ENCODE measurements at places on chromosomes 1 and 21.

- DNase-seq: peak; percentile 76
Measured at GRCh38 chr21:26070822-26071425, 99.6 kb downstream of the APP start.

- peak; percentile 68 for DNase-seq
Measured at GRCh38 chr1:93061895-93062792, 16.9 kb upstream of the MTF2 start.

- peak; percentile 61 for DNase-seq
Measured at GRCh38 chr1:42730002-42730401, 10.0 kb downstream of the CLDN19 start.

- DNase-seq: peak; percentile 21
Measured at GRCh38 chr1:38073534-38074301, 27.1 kb upstream of the POU3F1 start.

DNA sequence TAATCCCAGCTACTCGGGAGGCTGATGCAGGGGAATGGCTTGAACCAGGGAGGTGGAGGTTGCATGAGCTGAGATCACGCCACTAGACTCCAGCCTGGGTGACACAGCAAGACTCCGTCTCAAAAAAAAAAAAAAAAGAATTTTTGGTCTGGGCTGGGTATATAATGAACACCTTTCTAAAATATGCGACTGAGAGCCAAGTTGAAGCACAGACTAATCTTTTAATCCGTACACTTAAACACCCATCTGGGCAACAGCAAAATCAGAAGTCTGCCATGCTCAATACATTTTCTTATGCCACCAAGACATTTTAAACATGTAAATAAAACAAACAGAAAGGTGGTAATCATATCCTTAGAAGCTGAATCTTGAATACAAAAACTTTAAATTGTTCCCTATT is 31.6 kb upstream of the ABCB10 start:
- DNase-seq: no peak

DNA sequence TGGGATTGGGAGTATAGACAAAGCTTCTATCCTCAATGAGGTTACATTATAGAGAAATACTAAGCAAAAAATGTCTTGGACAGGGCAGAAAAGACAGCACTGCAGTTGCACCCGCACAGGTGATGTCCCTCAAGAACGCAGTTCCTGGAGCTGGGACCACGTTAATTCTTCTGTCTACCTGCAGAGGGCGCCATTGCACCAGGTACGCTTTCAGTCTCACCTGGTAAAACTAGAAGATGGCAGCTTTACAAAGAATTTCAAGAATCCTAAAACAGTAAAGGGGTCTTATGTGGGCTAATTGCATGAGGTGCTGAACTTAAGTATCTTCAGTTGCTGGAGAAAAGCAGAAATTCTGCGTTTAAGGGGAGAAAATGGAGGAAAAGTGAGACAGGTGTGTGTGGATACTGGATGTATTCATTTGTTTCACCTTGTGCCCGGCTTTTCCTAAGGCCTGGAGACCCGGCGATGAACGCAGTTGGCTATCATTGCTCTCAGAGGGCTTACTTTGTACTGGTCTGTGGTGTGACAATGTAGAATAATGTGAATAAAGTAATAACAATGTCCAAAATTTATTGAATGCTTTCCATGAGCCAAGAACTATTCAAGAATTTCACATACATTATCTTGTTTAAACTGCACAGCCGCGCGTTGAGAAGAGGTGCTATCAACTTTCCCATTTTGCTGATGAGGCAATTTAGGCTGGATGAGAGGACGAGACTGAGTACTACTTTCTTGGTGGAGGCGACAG is 276.3 kb upstream of the GREM2 start:
- peak; percentile 76 for DNase-seq

- DNase-seq: no peak
Measured at GRCh38 chr1:154237880-154238506, 17.2 kb downstream of the UBAP2L start.

- no peak for DNase-seq
Measured at GRCh38 chr1:153866045-153866850, 56.5 kb downstream of the GATAD2B start.

DNA sequence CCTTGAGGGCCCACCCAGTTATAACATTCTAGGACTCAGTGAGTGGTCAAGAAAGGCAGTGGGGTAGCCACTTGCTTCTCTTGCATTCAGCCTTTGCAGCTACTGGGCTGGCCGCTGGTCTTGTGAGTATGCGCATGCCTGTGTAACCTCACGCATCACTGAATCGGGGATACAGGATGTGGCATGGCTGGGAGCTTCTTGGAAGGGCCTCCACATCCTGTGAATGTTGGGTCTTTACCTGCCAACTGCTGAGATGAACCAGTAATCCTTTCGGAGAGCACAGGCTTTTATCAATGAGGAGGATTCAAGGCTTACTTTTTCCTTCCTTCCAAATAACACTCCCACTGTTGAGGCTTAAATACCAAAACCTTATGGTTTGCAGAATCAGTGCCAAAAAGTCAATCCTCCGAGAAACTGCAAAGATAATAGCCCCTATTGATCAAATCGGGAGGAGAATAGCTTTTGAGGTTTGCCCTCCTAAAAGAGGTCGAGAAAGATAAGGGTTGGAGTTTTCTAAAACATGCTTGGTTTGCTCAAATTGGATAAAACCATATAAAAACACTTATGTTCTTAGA is 198.9 kb upstream of the UBE2U start:
- peak; percentile 58 for DNase-seq

GRCh38 chr1:121445679-121446078 is 260.9 kb downstream of the SRGAP2C start:
- DNase-seq: no peak

DNA sequence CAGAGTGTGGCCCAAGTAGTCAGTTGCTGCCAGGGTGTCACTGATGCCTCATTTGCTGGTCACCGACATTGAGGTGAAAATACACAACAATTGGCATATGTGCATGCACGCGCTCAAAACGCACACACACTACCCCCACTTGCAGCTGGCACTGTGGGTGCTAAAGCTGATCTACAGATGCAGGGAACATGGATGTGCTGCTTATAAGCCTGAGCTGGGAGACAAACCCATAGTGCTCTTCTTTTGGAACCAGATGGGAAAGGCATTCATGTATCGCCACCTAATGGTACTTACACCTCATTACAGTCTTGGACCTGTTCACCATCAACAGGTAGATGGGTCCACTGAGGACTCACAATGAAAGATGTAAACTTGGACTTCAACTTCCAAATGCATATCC is 70.3 kb upstream of the CAMK1G start:
- peak; percentile 89 for DNase-seq

GRCh38 chr1:51175278-51175677 is 60.8 kb upstream of the RNF11 start:
- peak; percentile 6 for DNase-seq

DNA sequence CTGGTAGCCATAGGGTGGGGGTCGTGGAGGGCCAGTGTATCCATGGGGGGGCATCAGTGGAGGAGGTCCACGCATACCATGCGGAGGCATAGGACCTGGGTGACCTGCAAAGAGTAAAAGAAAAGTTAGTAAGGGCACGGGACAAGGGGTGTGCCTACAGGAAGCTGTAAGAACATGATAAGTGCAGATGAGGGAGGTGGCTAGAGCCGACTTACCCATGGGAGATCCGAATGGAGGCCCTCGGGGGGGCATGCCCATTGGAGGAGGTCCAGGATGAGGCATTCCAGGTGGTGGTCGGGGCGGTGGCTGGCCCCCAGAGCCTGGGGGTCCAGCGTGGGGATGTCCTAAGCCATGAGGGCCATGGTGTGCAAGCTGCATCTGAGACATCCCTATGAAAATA is 4.0 kb downstream of the SF3B4 start:
- DNase-seq: no peak

GRCh38 chr1:162328512-162328911 is 48.1 kb downstream of the SPATA46 start:
- no peak for DNase-seq

DNA sequence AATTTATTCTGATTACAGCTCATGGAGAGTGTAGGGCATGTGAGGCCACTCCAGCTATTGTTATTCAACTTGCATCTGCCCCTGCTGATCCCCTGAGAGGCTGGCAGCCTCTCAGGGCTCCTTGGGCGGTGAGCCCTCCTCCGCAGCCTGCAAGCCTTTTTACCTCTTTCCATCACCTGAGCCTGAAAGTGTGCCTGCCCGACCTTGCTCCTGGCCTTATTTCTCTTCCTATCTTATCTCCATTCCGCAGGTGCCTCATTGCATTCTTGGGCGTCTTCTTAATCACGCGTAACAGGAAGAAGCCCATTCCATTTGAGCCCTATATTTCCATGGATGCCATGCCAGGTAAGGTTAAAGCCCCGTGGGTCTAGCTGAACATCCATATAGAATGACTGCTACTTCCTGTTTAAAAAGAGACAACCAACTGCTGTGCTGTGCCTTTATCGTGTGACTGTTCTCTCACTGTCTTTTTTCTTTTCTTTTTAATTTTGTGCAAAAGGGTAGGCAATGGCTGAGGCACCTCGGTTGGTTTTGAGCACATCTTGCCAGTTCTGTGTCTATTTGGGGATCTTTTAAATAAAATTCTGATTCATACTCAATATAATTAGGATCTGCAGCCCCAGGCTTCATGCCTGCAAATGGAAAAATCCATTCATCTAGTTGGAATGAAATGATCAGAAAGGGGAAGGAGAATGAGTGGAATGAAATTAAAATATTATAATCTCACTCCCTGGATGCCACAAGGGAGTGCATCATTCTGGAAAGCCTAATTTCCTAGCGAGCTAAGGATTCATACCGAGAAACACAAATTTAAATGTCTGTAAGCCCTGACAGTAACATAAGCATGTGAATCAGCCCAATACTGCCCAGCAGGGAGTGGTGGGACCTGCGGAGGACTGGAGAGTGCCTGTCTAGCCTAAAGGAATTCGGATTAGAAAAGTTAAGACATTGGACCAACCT is 38.6 kb upstream of the RCAN3 start:
- DNase-seq: peak; percentile 78

GRCh38 chr1:4868521-4868920 is 214.1 kb downstream of the AJAP1 start:
- no peak for DNase-seq

DNA sequence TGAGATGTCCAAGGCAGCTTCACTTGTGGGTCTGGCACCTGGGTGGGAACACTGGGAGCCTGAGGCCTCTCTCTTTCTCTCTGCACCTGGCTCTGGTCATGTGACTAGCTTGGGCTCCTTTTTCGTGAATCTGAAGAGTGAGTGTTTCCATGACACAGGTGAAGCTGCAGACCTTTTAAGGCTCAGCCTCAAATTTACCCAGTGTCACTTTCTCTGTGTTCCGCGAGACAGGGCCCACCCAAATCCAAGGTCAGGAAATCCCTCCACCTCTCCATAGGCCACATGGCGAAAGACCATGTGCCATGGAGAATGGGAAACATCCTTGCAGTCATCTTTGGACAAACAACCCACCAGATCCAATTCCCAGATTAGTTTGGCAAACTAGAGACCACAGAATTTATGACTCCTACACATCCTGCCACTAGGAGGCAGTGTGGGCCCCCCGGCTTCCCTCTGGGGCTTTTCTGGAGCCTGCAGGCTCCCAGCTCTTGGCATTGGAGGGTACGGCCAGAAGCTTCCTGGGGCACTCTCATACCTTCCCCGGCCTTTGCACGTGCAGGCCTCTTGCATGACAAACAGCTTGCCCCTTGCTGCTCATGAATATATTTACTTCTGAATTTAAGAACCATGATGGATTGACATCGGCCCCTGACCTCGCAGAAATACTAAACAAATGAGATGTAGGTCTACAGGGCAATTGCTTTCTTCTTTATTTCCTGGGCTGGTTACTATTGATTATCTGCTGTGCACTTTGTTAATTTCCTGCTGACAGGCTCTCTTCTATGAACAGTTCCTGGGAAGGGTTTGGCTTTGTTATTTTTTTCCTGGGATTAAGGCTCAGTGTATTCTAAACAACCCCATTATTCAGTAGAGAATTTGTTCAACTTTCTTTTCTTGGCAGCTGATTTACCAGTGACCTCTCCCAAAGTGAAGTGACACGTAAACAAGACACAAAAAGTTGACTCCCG is 180.7 kb downstream of the KAZN start:
- peak; percentile 71 for DNase-seq

DNA sequence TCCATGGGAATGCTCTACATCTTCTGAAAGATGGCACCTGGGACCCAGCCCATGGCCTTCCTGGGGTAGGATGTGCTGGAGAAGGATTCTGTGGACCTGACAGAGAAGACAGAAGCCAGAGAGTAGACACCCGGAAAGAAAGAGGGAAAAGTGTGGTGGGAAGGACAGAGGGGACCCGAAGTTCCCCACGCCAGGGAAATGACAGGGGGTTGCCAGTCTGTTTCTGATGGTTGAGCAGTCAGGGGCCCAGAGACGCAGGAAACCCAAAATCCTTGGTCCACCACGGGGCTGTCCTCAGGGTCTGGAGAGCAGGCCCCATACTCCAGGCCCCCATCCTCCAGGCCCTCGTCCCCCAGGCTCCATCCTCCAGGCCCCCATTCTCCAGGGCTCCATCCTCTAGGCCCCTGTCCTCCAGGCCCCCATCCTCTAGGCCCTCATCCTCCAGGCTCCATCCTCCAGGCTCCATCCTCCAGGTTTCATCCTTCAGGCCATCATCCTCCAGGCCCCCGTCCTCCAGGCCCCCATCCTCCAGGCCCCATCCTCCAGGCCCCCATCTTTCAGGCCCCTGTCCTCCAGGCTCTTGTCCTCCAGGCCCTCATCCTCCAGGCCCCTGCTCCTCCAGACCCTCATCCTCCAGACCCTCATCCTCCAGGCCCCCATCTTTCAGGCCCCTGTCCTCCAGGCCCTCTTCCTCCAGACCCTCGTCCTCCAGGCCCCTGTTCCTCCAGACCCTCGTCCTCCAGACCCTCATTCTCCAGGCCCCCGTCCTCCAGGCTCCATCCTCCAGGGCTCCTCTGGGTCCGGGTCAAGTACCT is 1.0 kb upstream of the TFF2 start:
- no peak for DNase-seq

DNA sequence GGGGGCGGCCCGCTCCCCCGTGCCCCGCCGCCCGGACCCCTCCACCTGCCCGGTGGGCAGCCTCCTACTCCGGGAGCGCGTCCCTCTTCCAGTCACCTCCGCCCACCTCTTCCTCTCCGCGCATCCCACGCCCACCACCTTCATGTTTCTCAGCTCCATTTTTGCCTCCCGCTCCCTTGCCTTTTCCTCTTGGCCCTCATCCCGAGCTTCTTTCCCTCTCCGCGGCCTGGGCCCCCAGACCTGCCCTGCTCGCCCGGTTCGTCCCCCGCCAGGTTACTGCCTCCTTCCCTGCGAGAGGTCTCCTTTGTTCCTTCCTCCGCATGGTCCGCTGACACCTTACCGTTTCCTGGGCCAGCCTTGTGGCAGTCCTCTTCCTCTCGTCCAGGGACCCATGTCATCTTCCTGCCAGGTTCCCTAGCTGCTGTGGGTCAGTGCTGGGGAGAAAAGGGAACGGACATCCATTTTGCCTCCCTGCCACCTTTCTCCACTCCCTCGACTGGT is 563 bp downstream of the QSOX1 start:
- peak; percentile 44 for DNase-seq

DNA sequence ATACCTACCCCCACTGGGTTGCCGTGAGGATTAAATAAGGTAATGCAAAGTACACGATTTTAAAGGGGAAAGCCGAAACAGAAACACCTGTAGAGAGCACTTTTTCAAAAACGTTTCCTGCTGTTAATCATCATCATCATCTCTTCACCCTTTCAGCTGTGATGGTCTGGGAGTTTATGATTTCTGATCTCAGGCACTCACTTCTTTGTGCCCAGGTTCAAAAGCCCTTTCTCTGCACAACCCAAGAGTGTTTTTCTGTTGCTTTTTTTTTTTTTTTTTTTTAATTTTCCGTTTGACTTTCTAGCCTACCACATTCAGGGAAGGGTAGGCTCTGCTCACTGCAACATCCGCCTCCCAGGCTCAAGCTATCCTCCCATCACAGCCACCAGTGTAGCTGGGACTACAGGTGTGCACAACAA is 936 bp upstream of the UBXN11 start:
- no peak for DNase-seq

- DNase-seq: no peak
Measured at GRCh38 chr1:2192031-2192995, 2.3 kb downstream of the FAAP20 start.
